ENCODE measurements at places on chromosomes 7 and 10.

DNA sequence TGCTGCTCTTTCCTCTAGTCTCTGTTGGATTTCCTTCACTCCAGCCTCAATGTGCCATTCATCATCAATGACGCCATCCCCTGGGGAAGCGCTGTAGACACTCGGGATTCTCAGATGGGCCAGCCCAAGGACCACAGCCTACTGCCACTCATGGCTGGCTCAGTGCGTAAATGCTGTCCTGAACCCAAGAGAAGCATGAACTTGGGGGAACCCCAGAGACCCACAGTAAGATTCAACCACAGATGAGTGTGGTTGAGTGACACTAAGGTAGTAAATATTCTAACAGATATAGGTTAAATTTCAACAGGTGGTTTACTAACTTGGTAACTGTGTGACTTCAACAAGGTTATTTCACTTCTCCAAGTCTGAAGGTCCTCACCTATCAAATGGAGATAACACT lies 304.1 kb downstream of the GRM8 start:
- DNase-seq: no peak

GRCh38 chr10:99740933-99741559 lies 9.0 kb downstream of the CUTC start:
- DNase-seq: no peak

DNA sequence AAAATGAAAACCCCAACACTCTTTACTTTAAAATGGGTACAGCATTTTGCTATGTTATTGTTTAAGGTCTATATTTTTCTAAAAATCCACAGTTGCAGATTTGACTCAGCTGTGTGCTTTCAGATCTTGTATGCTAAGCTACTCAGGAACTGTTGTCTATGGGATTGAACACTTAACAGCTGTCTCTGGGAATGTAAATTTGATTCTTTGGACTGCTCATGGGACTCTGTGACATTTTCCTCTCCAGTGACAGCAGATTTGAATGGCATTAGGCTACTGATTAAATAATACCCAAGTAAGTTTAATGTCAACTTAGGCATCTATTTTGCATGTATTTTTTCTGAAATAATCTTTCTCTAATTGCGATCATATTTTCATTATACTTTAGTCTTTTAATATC lies 1.7 kb upstream of the CD36 start:
- DNase-seq: no peak

DNA sequence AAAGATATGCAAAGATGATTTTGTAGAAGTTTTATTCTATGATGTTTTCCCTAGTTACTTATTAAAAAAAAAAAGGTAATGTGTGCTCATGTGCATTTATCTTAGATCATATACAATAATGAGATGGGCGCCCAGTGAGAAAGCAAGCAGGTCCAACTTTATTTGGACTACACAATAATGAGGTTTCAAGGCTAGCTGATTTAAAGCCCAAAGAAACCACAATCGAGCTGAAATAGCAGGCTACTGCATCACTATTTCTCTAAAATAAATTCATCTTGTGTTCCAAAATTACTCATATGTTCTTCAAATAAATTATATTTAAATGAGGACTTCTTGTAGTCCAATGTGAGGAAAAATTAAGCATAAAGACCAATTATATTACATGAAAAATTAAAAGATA lies 110.1 kb downstream of the JMJD1C start:
- DNase-seq: no peak

GRCh38 chr10:121891103-121891502 lies 36.7 kb downstream of the ATE1 start:
- no peak for DNase-seq

GRCh38 chr7:14690486-14690885 lies 212.1 kb downstream of the DGKB start:
- DNase-seq: no peak

- DNase-seq: no peak
These were observed 2.8 kb downstream of the AGAP3 start for GRCh38 chr7:151088856-151089699.

- DNase-seq: no peak
These were observed 10.4 kb downstream of the GRM3 start for GRCh38 chr7:86653919-86654659.

GRCh38 chr7:138945821-138946220 lies 35.4 kb downstream of the KIAA1549 start:
- DNase-seq: no peak

- no peak for DNase-seq
These were observed 183.6 kb downstream of the PFKFB3 start for GRCh38 chr10:6386346-6386745.

DNA sequence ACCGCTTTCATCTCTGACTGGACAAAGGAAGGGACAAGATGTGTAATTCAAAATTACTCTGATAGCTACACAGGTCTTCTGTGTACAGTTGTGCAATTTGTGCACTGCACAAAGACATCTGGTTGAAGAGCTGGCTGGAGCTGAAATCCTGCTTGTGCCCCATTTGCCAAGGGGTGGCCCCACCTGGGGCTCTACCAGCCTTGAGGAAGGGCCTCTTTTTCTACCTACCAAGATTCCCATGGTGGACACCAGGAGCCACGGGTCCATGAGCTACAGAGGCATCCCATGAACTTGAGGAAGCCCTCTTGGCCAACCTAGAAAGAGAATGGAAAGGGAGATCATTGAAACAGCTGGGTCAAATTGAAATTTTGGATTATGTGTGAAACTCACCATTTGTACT lies 43.2 kb downstream of the HHEX start:
- DNase-seq: no peak

GRCh38 chr7:46386428-46387399 lies 465.6 kb upstream of the IGFBP3 start:
- DNase-seq: no peak

- no peak for DNase-seq
These were observed 525.0 kb upstream of the NRP1 start for GRCh38 chr10:33859319-33860022.

GRCh38 chr10:89037096-89037495 lies 46.5 kb downstream of the FAS start:
- no peak for DNase-seq

DNA sequence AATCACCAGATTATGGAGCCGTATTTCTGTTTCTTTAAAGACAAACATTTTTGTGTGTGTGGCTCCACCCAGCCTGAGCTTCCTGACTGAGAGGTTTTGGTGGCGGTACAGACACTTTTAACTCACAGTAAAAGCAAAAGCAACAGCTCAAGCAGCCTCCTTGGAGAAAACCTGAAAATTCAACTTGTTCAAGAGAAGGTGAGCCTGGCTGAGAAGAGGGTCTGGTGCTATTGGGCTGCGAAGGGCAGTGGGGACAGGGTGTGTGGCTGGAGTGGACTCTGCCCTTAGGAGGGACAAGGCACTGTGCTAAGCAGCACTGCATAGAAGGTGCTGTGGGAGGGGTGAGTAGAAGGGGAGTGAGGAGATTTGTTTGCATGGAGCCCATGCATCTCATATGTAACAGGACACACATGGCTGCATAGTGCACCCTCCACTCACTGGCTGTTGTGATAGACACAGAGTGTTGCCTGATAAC lies at the start of gene GIMAP7:
Gene GIMAP7, plus strand, starts transcription at position 125 of the 475 bp plus-strand sequence. CDS start 5,103 bp downstream, outside the sequence.
- peak; percentile 81 for DNase-seq

DNA sequence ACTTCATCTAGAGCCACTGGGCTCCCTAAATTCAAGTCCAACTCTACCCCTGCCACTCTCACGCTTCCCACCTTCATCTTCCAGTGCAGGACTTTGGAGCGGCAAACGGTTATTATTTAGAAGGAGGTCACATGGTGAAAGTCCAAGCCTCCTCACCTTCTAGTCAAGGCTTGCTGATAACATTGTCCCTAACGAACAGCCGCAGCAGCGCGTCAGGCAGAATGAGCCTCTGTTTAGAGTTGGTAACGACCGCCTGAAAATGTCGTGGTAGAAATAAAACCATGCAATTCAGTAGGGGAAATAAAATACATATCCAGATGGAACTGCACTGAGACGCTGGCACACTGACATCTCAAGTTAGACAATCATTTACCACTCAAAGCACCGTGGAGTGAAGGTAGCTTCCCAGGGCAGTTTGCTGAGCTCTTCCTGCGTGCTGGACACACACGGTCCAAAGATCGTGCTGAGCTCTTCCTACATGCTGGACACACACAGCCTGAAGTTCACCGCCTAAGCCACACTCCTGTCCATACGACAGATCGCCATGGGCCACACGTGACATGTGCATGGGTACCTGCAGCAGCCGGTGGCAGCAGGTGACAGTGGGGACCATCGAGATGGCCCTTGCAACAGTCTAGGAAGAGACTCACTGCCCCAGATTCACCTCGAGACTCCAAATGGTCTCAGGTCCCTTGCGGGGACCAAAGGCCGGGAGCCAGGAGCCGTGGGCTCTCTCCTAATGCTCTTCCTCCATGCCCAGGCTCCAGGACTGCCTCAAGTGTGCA lies 323.5 kb downstream of the PTPRN2 start:
- no peak for DNase-seq

- no peak for DNase-seq
These were observed 105.6 kb downstream of the TPK1 start for GRCh38 chr7:144730224-144730623.

DNA sequence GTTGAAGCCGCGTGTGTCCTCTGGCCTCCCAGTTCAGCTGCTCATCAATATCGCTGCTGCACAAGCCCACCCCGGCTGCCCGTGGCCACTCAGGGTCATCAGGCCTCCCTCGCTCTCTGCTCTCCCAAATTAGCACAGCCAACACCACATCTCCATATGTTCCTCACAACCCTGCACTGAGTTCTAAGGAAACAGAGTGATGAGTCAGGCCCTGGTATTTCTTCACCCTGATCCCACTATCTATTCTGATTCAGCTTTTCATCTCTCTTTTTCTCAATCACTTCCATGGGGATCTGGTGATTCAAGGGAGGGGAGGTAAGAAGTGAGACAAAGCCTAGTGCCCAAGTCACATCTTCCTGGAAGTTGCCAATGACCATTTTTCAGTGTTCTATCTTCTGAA lies 23.8 kb downstream of the CYTH3 start:
- no peak for DNase-seq

DNA sequence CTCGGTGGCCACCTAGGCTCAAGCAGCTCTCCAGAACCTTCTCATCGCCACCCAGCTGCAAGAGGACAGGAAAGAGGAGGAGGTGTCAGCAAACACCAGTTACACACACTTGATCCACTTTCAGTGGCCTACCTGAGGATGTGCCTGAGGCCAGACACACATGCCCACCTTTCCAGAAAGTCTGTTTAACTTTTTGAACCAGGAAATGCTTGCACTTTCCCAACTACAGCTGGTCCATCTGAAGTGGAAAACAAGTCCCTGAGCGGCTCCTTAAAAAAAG lies 15.7 kb upstream of the CYREN start:
- DNase-seq: no peak

DNA sequence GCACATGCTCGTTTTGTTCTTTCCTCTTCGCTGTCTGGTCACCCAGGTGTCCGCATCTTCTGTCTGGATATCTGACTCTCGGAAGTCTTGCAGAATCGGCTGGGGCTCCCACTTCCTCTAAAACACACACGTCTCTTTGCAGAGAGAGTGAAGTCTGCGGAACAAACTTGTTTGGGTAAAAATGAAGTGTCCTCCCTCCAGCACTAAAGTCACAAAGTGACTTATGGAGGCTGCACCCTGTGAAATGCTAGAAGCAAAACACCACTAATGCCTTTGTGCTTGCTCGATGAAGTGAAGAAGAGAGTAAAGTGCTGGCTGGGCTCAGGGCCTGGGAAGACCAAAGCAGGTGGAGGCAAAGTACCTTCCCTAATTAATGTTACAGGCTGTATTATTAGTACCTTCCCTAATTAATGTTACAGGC lies 71.4 kb downstream of the FGFR2 start:
- DNase-seq: no peak

DNA sequence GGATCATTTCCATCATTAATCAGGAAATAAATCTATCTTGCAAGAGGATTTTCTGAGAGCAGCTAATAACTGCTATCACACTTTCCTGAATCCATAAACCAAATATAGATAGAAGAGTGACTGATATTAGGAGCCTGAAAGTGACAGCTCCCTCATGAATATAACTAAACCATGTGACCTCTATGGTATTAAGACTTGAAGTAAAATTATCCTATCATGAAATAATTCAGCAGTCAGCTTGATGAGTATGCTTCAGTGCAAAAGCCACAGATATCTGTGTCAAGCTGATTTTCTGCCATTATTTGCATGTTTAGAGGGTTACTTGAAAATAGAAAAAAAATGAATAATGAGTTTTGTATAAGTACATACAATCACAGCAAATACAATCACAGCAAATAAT lies 80.1 kb upstream of the PPP1R3A start:
- DNase-seq: no peak

GRCh38 chr7:1733206-1733907 lies 63.3 kb downstream of the ELFN1 start:
- no peak for DNase-seq

DNA sequence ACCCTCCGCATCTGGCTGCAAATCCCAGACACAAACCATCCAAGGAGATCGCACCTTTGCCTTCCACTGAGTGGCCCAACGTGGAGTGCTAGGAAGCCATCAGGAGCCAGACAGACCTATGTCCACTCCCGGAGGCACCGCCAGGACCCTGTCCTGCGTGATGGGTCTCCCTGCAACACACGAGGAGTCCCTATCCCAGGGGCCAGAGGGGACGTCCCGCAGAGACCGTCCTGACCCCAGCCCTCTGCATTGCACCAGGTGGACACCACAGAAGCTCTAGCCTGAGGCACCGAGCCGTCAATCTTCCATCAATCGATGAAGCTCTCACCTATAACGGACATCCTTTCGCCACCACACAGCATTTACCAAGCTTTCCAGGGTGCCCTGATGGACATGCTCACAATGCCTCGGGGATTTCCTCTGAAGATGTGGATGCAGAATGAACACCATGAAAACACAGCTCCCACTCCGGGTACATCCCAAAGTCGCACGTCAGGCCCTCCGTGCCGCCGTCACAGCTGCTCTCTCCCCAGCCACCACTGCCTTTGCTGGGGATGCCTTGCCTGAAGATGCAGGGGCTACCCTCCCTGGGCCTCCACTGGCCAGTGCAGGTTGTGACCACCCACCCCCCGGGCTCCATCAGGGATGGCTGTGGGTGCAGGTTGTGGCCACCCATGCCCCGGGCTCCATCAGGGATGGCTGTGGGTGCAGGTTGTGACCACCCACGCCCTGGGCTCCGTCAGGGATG lies 54.1 kb downstream of the PTPRN2 start:
- no peak for DNase-seq

- DNase-seq: no peak
These were observed 642.1 kb upstream of the GALNT17 start for GRCh38 chr7:70489813-70490212.

DNA sequence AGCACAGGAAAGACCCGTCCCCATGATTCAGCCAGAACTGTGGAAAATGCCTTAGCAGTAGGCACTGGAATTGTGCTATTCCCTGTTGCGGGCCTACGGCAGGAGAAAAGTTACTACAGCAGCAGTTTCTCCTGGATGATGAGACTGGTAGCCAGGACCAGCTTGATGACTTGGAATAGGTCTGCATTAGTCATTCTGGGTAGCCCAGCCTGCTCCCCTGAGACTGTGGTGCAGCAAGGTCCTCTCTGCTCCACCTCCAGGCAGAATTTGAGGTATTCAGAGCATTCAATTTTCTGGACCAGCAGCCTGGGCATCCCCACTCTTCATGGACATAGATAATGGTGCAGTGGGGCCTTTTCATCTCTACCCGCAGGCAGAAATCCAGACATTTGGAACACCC lies 490.0 kb downstream of the SH2D4B start:
- DNase-seq: no peak

GRCh38 chr10:93576888-93577287 lies 10.4 kb downstream of the FFAR4 start:
- no peak for DNase-seq
